Fibroblast of skin of right biceps (primary cell): ENCODE measurements at places on chromosomes 11 and 22.

GRCh38 chr22:23478175-23478574 lies 101.9 kb downstream of the IGLL1 start:
- peak; percentile 14 for DNase-seq

DNA sequence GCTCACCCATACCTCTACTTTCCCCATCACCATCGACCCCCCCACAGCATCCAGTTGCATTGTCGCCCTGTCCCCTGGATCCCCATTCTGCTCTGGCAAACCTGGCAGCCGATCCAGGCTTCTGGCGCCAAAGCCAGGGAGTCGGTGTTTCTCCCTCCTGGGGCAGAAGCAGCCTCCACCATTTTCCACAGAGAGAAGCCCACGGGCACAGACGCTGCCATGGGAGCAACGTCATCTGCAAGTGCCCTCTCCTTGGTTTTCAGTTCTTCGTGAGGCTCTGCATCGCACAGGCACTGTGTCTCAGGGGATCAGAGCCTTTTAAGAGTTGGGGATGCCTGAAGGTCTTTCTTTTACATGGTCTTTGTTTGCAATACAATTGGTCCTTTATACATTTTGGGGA lies 2.3 kb downstream of the YPEL4 start:
- no peak for DNase-seq

- peak; percentile 2 for DNase-seq
These were observed 11.8 kb downstream of the C11orf87 start for GRCh38 chr11:109433753-109434256.

- no peak for DNase-seq
These were observed 41.2 kb downstream of the PDHX start for GRCh38 chr11:34957606-34958005.

DNA sequence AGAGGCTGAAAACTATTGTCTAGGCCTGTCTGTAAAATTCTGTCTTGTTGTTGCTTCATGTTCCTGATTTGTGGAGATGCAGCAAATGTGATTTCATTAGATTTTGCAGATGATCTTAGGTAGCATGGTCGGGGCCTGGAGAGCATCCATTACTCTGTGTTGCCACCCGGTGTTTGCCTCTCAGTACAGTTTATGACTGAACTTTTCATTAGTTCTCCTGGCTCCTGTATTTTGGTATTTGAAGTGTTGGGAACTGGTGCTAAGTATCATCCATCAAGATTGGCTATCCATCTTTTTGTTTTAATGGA lies 7.7 kb downstream of the YWHAH start:
- DNase-seq, result peak; percentile 35

- DNase-seq, result peak; percentile 50
These were observed 90.3 kb downstream of the TMPRSS5 start for GRCh38 chr11:113615773-113616172.

DNA sequence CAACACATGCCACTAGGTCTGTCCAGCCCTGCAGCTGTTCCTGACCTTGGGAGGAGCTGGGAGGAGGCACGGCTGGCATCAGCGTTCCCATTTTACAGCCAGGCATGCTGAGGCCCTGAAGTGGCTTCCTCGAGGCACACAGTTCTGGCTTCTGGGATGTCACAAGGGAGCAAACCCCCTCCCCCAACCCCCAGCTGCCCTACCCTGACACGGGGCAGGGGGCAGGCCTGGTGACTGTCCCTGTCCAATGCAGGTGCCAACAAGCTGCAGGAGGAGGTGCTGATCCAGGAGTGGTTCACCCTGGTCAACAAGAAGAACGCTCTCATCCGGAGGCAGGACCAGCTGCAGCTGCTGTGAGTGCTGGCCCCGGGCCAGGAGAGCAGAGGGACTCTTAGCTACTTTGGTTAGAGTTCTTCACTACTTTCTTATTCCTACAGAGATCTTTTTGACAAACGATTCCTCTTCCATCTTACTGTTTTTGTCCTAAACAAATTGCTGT lies 5.3 kb downstream of the KCNK7 start:
- DNase-seq, result no peak

DNA sequence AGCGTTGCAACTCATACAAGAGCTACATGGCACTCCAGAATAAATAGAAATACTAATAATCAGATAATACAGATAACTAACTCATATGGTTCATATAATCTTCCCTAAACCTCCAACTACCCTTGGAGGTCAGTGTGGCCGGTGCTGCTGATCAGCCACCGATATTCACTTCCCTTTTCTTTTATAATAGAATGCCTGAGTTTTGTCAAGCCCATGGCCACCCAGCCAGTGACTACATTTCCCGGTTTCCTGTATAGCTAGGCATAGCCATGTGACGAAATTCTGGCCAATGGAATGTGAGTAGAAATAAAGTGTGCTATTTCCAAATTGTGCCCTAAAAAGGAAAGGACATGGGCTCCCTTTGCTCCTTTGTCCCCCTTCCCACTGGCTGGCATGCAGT lies 5.9 kb upstream of the CAT start:
- DNase-seq, result no peak

GRCh38 chr11:128467041-128467440 lies 120.3 kb downstream of the ETS1 start:
- no peak for DNase-seq

GRCh38 chr11:14248580-14248981 lies 110.4 kb downstream of the RRAS2 start:
- no peak for DNase-seq

DNA sequence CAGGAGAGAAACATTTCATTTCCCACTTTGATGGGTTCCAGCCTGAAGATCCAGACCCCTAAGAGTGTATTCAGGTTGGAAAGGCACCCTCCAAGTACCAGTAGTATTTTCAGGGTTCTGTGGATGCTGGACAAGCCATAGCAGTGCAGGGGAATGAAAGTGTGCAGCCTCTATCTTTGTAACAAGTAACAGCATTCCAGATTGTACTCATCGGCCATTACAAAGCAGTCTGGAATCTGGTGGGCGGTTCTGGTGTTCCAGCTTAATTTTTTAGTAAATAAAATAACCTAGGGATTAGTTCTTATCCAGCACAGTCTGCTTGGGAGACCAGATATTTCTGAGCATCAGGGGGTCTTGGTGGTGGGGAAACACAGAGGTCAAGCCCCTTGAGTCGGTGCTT lies 22.6 kb downstream of the APLNR start:
- DNase-seq, result peak; percentile 87
